ENCODE measurements at places on chromosomes 16 and 17. TPM values are rescaled to one million over a fixed set of nuclear protein-coding genes. Genes with fewer than 3 reads are reported as not detected.

GRCh38 chr16:58732545-58733247, 1.4 kb downstream of the GOT2 start:
- peak; percentile 2 for DNase-seq

DNA sequence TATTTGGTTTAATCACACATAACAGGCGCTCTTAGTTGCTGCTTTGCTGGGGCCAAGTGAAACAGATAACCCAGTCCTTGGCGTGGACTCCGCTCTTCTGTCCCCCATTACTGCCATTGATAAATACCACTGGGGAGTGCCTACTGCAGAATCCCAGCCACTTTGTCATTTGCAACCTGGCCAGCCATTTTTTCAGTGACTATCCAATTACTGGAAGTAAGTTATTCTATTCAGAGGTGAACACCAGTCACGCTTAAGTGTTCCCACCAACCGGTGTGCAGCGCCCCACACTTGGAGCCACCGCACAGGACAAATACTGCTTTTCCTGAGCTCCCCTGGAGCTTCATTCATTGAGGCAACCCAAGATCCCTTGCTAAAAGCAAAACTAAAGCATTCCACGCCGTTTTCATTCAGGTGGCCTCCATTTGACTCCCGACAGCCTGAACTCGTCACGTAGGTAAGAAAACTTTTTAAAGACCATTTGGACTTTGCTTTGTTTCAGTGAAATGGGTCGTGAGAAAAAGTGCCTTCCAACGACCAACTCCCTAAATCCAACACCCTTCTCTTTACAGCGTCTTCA, 1.8 kb downstream of the USP7 start:
- no peak for DNase-seq

- DNase-seq: no peak
These were observed 64.4 kb downstream of the HAPSTR1 start for GRCh38 chr16:9155871-9156270.

DNA sequence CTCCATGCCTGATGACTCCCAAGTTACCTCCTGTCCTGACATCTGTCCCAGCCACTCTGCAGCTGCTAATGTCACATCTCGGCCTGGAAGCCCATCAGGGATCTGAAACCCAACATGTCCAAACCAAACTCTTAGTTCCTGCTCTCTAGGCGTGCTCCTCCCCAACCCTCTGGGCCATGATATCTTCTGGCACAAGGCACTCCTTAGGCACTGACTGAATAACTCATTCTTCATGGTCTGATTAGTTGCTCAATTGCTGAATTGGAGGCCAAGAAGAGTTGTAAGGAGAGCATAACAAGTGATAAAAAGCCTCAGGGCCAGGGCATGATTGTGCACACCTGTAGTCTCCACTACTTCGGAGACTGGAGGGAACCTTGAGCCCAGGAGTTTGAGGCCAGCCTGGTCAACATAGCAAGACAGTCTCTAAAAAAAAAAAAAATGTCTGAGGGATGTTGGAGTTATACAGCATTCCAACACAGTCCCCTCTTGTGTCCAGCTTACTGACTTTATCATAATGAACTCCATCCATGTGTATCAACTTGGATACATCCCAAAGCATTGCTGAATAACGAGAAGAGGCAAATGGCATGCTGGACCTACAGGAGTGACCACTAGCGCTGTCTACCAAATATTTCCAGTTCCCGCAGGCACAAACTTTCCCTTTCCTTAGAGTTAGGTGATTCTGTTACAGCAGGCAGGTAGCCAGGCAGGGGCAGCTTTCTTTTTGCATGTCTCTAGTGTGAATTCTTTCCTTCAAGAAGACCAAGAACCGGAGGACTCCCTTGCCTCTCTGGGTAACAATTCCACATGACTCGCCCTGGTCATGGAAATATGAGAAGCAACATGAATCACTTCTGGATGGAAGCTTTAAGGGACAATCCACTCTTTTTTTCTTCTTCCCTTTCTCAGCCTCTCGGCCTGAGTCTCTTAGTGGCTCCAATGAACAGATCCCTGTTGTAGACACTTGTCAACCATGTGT, 18.1 kb upstream of the SHCBP1 start:
- no peak for DNase-seq

GRCh38 chr16:87152221-87152755, 164.9 kb downstream of the C16orf95 start:
- DNase-seq: no peak

DBNDD1 gene
- polyA plus RNA-seq: 13.4 TPM

DNA sequence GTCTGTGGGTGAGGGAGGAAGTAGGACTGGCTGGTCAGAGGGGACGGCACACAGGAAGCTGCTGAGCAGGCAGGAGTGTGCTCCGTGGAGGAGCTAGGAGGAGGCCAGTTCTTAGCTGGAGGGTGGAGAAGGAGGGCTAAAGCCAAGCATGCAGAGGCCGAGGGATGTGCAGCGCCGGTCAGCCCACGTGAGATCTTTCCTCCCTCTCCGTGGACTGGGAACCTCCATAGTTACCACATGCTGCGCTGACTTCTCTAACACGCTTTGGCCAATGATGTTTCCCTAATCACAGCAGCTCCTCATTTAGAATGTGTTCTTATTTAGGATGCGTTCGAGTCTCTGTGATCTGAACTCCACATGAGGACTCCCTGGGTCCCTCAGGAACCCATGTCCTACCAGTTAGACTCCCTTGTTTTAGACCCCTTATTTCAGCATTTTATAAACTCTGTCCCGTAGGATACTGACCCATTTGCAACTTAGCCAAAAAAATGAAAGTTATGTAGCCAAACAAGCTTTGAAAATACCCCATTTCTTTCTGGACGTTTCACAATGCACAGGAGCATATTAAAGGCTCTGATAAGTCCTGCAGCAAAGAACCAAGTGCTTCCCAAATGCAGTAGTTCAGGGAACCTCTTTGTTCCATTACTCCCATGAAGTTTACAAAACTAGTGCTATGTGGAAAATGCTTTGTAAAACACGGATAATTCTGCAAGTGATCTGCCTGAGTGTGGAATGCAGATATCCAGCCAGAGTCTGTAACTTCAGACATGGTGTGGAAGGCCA, 51.4 kb downstream of the IRF8 start:
- no peak for DNase-seq

KRTAP4-3 gene
- polyA plus RNA-seq: not detected

P2RX5 gene
- polyA plus RNA-seq: 30.9 TPM

DNA sequence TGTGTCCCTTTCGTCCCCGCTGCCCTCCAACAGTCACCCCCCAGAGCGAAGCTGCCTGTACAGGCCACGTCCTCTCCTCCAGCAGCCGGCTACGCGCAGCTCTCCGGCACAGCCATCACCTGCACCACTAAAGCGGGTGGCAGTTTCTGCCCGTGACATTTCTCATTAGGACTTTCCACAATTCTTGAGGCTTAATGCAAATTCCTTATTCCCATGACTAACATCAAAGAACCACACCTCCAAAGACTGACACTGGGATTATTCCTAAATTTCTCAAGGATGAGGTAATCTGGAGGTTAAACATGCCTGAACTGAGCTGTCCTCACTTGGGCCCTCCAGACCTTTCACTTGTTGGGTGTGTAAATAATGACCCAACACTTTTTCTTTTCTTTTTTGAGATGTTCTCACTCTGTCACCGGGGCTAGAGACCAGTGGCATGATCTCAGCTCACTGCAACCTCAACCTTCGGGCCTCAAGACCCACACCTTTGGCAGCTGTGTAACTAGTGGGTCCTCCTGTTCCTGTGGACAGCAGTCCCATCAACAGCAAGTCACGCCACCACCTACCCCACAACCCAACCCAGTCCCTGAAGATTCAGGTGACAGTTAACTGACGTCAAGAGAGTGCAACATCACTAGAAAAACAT, 11.7 kb downstream of the ANKRD11 start:
- no peak for DNase-seq

- DNase-seq: peak; percentile 49
These were observed 660 bp downstream of the RBBP6 start for GRCh38 chr16:24539850-24540601.

PRCD gene
- polyA plus RNA-seq: not detected

TBX2 gene
- 8.0 TPM for polyA plus RNA-seq

SLC47A2 gene
- polyA plus RNA-seq: 0.33 TPM

DNA sequence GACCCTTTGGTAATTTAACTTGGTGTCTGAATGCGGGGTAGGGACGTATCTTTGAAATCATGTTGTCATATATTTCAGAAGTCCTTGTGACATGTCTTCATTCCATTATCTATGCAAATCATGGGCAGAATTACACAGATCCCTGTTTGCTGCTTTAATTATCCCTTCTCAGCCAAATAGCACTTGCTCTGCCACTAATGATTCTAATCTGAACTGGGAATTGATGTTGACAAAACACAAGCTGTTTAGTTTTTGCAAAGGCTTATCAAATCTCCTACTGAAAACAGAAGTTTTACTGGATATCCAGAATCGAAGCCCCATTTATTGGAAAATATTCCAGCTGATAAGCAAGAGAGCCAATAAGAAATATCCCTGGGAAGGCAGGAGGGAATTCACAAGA, 205.9 kb upstream of the COX10 start:
- DNase-seq: no peak

DUXB gene
- polyA plus RNA-seq: not detected

GUCY2D gene
- not detected for polyA plus RNA-seq

- DNase-seq: no peak
These were observed 885 bp upstream of the SLFN13 start for GRCh38 chr17:35449371-35449931.

GRCh38 chr16:83134638-83135037, 507.9 kb downstream of the CDH13 start:
- no peak for DNase-seq

MVP gene
- polyA plus RNA-seq: 14.9 TPM

GRCh38 chr17:36884495-36885152, 52.7 kb upstream of the LHX1 start:
- DNase-seq: no peak

GRCh38 chr17:28555022-28555421, 2.6 kb upstream of the UNC119 start:
- no peak for DNase-seq

DNA sequence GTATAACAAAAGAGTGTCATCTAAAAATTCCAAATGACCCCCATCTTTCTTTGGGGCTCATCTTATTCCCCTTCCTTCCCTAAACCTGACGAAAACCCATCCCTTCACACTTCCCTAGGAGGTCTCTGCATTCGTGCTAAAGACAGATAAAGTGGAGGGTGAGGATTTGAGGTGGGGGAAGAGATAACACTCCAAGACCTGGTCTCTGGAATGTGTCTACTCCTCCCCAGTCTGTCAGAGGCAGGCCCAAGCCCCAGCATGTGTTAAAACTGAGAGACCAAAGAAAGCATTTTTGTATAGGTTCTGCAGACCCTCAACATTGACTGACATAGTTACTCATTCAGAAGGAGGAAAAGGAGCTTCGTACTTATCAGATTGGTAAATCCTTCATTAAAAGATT, 11.0 kb upstream of the LHX1 start:
- no peak for DNase-seq

CBFA2T3 gene
- polyA plus RNA-seq: 19.2 TPM

ATP2A1 gene
- polyA plus RNA-seq: 352 TPM

KRTAP9-8 gene
- not detected for polyA plus RNA-seq

GCGR gene
- polyA plus RNA-seq: 0.18 TPM

DNA sequence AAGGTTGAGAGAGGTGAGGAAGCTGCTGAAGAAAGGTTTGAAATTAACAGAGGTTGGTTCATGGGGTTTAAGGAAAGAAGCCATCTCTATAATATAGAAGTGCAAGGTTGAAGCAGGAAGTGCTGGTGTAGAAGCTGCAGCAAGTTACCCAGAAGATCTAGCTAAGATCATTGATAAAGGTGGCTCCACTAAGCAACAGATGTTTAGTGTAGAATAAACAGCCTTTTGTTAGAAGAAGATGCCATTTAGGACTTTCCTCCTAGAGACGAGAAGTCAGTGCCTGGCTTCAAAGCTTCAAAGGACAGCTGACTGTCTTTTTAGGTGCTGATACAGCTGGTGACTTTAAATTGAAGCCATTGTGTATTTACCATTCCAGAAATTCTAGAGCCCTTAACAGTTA, 29.3 kb downstream of the GOSR1 start:
- DNase-seq: no peak

- DNase-seq: peak; percentile 86
These were observed at the start of gene P3H4 for GRCh38 chr17:41811549-41812380. Gene P3H4 (minus strand): TSS chr17:41811949. CDS start chr17:41811915, 34 bp downstream.

DNA sequence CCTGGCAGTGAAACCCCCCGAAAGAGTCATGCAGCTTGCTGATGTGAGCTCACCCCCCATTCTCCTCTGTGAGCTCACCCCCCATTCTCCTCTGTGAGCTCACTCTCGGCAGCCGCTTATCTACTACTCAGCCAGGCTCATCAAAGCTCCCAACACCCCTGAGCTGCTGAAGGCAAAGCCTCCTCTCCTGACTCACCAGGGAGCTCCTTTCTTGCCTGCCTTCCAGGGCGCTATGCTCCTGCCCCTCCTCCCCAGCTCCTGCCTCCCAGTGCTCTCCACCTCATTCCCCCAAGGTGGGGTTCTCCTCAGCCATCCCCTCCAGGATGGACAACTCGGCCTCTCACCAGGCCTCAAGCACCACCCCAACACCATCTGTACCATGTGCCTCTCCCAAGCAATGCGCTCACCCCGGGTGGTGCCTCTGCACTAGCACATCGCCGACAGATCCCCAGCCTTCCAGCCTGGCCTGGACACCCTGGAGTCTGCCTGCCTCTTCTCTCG, 27.7 kb upstream of the FAAP100 start:
- DNase-seq: no peak

GRCh38 chr16:71311553-71312158, 22.5 kb upstream of the CMTR2 start:
- peak; percentile 14 for DNase-seq

GRCh38 chr17:31830971-31831858, 27.8 kb downstream of the COPRS start:
- DNase-seq: no peak

GRCh38 chr16:86117235-86117634, 218.3 kb downstream of the IRF8 start:
- DNase-seq: no peak

KCNJ16 gene
- 3.9 TPM for polyA plus RNA-seq

DNA sequence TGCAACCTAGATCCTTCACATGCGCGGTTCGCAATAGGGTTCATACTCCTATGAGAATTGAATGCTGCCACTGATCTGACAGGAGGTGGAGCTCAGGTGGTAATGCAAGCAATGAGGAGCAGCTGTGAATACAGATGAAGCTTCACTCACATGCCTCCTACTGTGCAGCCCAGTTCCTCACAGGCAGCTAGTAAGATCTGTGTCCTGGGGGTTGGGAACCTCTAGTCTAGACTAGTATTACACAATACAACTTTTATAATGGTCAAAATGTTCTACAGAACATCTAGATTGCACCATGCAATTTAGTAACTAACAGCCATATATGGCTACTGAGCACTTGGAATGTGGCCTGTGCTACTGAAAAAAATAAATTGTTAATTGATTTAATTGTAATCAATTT, 26.7 kb downstream of the ABCA5 start:
- DNase-seq: no peak

- DNase-seq: no peak
These were observed 377.8 kb downstream of the SOX9 start for GRCh38 chr17:72498364-72499210.

DNA sequence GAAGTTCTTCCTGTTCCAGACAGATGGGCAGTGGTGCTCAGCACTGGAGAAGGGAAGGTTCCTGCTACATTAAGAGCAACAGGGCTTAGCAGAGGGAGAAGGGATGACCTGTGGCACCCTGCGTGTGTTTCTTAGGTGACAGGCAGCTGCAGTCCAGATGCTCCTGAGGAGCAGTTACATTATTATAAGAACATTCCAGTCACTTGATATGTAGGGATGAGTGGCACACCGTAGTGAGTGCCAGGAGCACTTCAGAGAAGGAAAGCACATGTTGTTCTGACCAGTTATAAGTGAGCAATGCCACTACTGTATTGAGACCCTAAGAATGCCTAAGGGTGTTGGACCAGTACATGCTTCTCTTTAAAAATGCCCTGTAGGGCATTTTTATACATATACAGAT, 39.9 kb upstream of the MRC2 start:
- no peak for DNase-seq

- no peak for DNase-seq
These were observed 28.9 kb upstream of the CMIP start for GRCh38 chr16:81415751-81416150.

Data from muscle of arm (tissue), 14 donors.